Osteoblast (primary cell): ENCODE measurements at places on chromosomes 13 and 19. TPM values are rescaled to one million over a fixed set of nuclear protein-coding genes. Genes with fewer than 3 reads are reported as not detected.

The MATK gene
- total RNA-seq = not detected in 2 replicates

DNA sequence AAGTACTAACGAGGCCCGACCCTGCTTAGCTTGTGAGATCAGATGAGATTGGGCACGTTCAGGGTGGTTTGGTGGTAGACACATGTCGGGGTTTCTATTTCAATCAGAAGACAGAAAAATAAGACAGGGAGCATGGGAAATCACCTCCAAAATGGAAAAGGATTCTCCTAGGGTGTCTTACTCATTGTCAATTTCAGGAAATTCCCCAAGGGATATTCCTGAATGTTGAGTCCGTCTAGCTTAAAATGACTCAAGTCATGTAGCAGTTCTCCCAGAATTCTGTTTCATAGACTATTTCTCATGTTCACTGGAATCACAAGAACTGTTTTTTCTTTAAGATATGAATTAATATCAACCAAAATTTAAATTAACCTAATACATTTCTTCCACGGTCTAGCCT lies 380.1 kb downstream of the EFNB2 start:
- H3K4me3 ChIP-seq = no peak overlapping the region
- peak; percentile 27 for DNase-seq
- no peaks in the 10 kb centered on the region for H3K36me3 ChIP-seq

GRCh38 chr19:13118424-13119193 lies 545 bp downstream of the NACC1 start:
- H3K4me1 ChIP-seq = peaks cover 51% of the 10 kb centered on the region
- peak; percentile 92 for DNase-seq
- peak overlapping the region; percentile 86 for H3K4me3 ChIP-seq

GRCh38 chr13:72617951-72618350 lies 109.5 kb downstream of the MZT1 start:
- no peaks in the 10 kb centered on the region for H3K27me3 ChIP-seq
- no peaks in the 10 kb centered on the region for H3K36me3 ChIP-seq
- H3K4me3 ChIP-seq = no peak overlapping the region
- no peaks in the 10 kb centered on the region for H3K4me1 ChIP-seq
- no peak overlapping the region for H3K27ac ChIP-seq

GRCh38 chr13:77009011-77009410 lies 17.1 kb downstream of the CLN5 start:
- H3K27ac ChIP-seq = no peak overlapping the region
- peaks cover 53% of the 10 kb centered on the region for H3K36me3 ChIP-seq
- H3K4me1 ChIP-seq = no peaks in the 10 kb centered on the region
- no peak overlapping the region for H3K4me3 ChIP-seq
- no peaks in the 10 kb centered on the region for H3K27me3 ChIP-seq
